ENCODE measurements at places on chromosomes 2 and 18.

DNA sequence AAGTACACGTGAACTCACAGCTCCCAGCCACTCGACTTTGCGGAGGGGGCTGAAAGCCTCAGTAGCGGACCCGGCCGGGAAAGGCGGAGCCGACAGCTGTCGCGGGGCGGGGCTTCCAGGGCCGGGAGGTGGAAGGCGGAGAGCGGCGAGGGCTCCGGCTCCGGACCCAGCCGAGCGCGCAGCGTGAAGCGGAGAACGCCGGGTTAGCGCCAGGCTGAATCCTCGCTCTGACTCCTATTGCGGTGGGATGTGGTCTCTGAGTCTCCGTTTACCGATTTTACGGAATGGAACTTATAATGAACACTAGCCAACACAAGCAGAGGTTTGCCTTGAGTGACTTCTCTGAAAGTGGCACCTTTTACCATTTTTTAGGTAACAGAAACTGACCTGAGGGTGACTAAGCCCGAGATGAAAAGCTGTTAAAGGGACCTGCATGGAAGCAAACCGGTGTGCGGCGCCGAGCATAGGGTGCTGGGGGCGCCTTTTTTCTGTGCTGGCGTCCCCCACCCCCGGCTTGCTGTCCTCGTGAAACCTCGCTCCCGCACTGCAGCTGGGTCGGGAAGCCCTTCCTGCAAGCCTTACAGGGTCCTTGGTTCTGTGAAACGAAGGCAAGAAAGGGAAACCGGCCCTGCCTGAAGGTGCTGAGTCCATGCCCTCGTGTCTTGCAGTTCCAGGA lies 72.9 kb downstream of the EN1 start:
- no peak for DNase-seq

- DNase-seq = no peak
Observed at GRCh38 chr18:68397241-68398035, 317.5 kb downstream of the TMX3 start.

GRCh38 chr18:32301976-32302743 lies 112.3 kb downstream of the MEP1B start:
- DNase-seq = no peak

- DNase-seq = no peak
Observed at GRCh38 chr18:28728891-28729290, 552.0 kb upstream of the CDH2 start.

GRCh38 chr2:24566209-24566608 lies 75.2 kb downstream of the NCOA1 start:
- no peak for DNase-seq

DNA sequence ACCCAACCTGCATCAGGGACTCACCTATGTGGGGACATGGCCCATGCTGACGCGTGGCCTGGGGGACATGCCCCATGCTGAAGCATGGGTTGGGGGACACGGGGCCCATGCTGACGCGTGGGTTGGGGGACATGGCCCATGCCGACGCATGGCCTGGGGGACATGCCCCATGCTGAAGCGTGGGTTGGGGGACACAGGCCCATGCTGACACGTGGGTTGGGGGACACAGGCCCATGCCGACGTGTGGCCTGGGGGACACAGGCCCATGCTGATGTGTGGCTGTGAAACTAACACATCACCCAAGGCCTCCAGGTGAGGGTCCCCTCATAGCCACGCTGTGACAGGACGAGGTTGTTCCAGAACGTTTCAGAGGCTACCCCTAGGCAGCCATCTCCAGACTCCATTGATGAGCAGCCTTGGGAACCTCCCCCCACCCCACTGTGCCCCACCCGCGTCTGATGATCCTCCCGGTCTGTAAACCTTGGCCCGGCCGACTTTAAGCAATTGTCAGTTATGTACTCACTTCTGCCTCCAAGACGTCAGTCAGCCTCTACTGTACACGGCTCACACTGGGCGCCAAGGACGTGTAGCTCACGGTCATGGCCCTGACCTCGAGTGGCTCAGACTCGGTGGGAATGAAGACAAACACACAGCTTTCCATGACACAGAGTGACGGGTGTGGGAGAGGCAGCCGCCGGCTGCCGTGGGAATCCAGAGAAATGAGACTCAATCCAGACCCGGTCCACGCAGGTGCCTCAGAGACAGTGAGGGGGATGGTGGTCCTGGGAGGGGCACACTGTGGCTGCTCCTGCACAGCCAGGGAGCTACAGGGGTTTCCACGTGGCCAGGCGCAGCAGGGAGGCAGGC lies 50.2 kb upstream of the SLC66A3 start:
- DNase-seq = no peak

DNA sequence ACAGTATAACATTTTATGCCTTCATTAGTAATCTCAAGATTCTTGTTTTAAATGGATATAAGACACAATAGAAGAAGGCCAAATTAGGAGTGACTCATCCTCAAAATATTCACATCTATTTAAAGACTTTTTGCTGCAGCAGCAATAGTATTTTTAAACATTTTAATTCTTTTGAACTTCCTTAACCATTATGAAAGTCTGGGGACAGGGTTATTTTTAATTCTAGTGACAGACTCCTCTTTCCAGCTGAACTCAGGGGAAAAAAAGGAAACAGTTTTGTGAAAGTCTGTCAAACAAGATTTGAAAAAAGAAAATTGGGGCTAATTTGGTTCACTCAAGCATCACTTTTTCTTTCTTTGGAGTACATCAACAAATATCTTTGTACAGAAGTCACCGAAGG lies 541.8 kb downstream of the NUP35 start:
- no peak for DNase-seq

GRCh38 chr2:75153221-75153620 lies 46.1 kb downstream of the TACR1 start:
- DNase-seq = no peak

Data from GM19239 (cell line).